MM.1S (cell line): ENCODE measurements at places on chromosomes 5 and 9.

- DNase-seq: no peak
These were observed 147.6 kb downstream of the EDIL3 start for GRCh38 chr5:84237126-84237525.

DNA sequence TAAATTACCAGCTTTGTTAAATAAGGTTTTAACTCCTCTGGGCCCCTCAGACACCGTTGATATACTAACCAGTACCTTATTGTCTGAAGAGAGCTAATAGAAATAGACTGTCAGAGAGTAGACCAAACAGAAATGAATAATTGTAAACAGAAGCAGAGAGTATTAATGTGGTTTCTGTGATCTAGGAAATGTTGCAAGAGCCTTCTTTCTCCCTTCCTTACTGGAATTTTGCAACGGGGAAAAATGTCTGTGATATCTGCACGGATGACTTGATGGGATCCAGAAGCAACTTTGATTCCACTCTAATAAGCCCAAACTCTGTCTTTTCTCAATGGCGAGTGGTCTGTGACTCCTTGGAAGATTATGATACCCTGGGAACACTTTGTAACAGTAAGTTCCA lies 5.1 kb downstream of the TYRP1 start:
- DNase-seq: no peak

- DNase-seq: peak; percentile 43
These were observed 24.3 kb downstream of the BOD1 start for GRCh38 chr5:173592050-173592669.

DNA sequence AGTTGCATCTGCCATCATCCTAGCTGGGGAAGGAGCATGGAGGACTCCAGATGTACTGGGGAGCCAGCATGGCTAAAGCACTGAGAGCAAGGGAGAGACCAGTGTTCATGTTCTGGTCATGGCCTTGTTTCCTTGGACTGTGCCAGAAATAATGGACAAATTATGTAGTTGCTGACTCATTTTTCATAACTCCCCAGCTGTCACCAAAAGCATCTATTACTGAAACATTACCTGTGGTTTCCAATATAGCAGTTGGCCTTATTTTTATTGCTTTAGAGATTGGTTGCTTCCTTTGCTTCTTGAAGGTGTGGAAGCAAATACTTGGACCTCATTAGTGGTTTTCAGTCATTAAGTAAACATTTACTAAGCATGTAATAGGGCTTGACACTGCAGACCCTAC lies 11.3 kb downstream of the RALGPS1 start:
- DNase-seq: peak; percentile 53

DNA sequence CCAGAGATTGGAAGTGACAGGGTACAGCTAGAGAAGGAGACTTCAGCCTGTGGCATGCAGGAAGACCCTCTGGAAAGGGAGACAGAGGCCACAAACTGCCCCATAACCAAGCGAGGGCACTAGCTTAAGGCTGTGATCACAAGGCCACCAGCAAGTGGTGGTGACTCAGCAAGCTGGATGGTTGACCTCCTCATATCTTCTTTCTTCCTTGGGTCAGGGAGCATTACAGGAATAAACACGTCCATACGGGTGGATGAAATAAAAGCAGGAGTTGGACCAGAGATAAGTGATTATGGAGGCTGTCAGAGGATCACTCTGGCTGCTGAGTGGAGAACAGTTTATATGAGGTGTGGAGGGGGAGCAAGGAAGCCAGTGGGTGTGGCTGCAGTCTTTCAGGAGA lies 234.6 kb upstream of the TAS2R1 start:
- DNase-seq: no peak

DNA sequence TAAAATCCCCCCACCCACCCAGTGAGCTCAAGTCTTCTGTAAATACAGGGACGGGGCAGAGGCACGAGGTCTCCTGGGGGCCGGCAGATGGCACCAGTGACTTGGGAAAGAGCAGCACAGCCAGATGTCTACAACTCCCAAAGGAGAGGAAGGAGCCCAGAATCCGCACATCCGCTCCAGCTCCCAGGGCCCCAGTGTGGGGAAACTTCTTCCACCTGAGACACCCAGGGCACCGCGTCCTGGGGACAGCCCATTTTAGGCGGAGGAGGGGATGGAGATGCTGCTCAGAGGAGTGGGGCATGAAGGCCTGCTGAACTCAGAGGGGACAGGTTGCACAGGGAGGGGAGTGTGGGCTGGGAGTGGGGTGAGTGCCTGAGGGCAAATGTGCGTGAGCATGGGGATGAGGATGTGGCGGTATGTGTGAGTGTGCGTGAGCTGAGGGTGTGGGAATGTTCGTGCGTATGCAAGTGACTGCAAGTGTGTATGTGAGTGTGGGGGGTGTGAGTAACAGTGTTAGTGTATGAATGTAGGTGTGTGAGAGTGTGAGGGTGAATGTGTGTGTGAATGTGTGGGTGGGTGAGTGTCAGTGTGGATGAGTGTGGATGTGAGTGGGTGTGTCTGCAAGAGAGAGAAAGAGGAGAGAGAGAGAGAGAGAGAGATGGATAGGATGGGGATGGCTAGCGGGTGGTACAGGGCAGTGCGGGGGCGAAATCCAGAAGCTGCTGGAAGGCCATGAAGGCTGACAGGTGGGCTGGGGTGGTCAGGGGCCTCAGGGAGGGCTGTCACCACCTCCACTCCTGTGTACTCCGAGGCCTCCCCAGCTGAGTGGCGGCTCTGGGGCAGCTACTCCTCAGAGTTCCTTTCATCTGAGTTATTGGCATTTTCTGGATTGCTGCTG lies 63.5 kb downstream of the DUSP1 start:
- peak; percentile 50 for DNase-seq

GRCh38 chr9:125822160-125822559 lies 75.0 kb downstream of the PBX3 start:
- no peak for DNase-seq
